Type B pancreatic cell (in vitro differentiated cells): ENCODE measurements at places on chromosomes 3 and 15.

GRCh38 chr3:78647726-78648125 lies 1120.1 kb downstream of the ROBO1 start:
- no peak for DNase-seq

DNA sequence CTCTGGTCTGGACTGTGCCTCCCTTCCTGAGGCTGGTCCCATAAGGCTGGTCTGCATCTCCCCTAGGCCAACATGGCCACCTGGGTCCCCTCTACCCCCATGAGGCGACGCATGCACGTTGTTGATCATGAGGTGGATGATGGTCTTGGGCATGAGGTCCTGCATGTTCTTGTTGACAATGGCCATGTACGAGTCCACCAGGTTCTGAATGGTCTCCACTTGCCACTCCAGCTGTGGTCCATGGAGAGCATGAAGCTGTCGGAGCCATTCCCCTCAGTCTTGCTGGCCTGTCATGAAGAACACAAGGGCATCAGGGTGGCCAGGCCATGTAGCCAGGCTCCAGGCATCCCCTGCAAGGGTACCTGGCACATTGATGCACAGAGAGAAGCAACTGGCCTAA lies 27.1 kb upstream of the CSPG4 start:
- no peak for DNase-seq

- DNase-seq = no peak
Observed at GRCh38 chr3:180329847-180330246, 272.1 kb upstream of the TTC14 start.

GRCh38 chr3:189171707-189172106 lies at the start of gene TPRG1:
Gene TPRG1 (plus strand): TSS chr3:189171971. CDS start chr3:189207385, 35,414 bp downstream.
- no peak for DNase-seq

DNA sequence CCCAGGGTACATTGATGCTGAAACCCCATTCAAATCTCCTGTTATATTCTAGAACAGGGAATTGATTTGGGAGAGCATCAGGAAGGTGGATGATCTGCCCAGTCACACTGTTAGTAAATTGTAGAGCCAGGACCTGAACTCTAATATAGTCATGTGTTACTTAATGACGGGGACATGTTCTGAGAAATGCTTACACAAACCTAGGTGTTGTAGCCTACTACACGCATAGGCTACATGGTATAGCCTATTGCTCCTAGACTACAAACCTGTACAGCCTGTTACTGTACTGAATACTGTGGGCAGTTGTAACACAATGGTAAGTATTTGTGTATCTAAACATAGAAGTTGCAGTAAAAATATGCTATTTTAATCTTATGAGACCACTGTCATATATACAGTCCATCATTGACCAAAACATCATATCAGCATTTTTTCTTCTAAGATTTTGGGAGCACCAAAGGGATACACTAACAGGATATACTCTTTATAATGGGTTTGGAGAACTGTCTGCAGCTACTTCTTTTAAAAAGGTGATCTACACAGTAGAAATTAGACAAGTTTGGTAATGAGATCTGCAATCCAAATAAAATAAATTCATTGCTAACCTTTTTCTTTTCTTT lies 5.8 kb downstream of the B2M start:
- no peak for DNase-seq

GRCh38 chr3:157581371-157581770 lies 78.2 kb upstream of the VEPH1 start:
- no peak for DNase-seq

GRCh38 chr3:190560013-190560895 lies 46.4 kb downstream of the IL1RAP start:
- no peak for DNase-seq
